ENCODE measurements at places on chromosomes 3 and 15.

DNA sequence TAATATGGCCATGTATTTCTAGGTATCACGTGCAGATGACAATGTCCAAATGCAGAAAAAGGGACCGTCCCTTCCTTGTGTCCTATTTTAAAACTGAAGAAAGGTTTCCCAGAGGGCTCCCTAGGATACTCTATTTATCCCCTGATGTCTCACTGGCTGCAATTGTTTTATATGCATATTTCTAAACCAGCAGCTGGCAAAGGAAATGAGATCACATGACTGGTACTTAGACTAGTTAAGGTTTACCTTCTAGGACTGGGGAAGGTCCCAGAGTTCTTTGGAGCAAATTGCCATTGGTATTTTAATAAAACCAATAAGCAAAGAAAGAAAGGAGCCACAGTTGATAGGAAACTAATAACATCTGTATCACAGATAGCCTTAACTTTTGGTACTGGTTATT, 29.5 kb downstream of the GTF2E1 start:
- no peak for DNase-seq

GRCh38 chr15:69126054-69126469, 34.4 kb upstream of the GLCE start:
- no peak for DNase-seq

- no peak for DNase-seq
Observed at GRCh38 chr3:157134620-157135191, 25.2 kb downstream of the CCNL1 start.

DNA sequence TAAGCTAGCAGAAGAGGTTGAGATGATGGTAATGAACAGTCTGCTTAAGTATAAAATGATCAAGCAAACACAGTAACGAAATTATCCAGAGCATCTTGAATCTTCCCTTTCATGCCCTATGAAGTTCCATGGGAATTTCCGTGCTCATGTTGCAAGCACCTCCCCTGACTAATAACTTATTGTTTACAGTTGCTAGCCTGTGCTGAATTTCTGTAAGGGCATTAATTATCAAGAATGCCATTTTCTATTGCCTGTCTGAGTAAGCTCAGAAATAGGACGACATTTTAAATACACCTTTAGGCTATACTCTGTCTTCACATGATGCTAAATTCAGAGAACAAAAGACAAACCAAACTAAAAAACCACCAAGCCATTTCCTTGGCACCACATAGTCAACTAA, 257.5 kb upstream of the LRTM1 start:
- no peak for DNase-seq

DNA sequence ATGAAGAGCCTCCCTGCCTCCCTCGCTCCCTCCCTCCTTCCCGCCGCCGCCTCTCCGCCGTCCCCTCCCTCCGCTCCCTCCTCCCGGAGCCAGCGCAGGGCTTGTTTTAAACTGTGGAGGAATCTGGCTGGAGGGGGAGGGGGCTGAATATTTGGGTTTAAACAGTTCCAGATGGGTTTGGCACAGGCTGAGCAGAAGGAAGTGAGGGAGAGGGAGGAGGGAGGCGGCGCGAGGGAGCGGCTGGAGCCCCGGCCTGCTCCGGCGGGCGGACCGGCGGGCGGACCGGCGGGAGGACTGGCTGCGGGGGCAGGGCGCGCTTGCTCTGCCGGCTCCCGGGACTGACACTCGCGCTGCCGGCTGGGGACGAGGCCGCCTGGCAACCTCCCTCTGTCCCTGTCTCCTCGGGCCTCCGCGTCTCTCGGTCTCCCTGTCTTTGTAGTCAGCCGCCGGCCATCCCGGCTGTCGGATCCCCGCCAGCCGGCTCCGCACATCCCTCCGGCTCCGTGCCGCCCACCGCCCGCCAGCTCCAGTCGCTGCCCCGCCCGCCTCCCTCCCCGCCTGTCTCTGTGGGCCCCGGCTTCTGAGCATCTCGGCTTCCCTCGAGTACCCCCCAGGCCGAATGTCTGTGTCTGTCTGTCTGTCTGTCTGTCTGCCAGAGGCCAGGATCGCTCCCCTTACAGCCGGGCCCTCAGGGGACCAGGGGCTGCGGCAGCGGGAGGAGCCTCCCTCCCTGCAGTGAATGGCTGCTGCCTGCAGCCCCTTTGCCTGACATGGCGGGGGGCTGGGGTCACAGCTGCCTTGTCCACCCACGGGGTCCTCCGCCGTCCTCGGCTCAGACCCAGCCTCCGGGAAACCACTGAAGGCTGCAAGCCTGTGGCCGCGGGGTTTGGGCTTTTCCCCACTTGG, 7.6 kb downstream of the EPHB3 start:
- peak; percentile 84 for DNase-seq

DNA sequence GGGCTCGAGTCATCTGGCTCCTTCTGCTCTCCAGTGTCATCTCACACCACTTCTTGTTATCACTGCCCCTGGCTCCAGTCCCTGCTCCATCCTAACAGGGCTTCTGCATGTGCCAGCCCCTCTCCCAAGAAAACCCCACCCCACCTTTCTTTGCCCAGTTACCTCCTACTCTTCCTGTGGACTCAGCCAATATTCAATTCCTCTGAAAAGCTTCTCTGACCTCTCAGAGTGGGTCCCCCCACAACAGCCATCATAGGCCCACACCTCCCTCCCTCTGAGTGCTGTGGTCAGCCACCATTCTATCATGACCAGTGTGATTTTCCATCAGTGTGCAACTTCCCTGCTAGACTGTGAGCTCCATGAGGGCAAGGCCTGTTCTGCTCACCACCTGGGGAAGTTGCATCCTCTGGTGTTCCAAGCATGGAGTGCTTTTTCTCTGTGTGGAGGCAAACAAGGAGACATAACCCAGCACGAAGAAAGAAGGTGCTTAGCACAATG, 71.6 kb downstream of the ADCY5 start:
- no peak for DNase-seq

- DNase-seq = no peak
Observed at GRCh38 chr3:123258359-123258758, 56.6 kb downstream of the SEC22A start.
